B cell (primary cell): ENCODE measurements at places on chromosomes 12 and 14.

DNA sequence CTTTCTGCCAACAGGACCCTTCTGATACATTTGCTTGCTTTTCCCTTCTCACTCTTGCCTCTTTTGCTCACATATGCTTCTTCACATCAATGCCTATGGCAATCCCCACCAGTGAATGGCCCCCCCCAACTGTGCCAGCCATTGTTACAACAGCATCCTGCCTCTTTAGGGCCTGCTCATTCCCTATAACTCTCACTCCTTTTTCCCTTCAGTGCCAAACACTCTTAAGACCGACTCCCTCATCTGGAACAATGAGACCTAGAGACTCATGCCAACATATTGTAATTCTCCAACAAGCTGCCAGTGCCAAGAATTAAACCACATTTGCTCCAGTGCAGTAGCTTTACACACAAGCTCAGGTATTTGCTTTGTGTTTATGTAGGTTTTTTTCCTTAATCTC is 189.0 kb downstream of the SOX5 start:
- no peak for DNase-seq

- DNase-seq: peak; percentile 64
These were observed 10.6 kb downstream of the CEP128 start for GRCh38 chr14:80930836-80931389.

DNA sequence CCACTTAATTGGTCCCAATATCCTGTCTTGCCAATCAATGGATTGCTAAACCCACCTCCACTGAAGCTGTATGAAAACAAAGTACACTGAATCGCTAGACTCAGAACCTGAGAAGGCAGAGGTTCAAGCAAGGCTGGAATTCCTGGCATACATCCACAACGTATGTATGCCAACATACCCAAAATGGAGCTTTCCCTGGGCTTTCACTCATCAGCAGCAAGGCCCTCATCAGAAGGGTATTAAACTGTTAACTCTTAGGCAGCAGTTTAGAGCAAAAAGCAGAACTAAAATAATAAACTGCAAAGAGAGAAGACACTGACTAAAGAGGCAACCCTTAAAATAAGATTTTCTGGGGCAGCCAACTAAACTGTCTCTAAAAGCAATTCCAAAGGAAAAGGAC is 13.6 kb downstream of the MED13L start:
- peak; percentile 23 for DNase-seq

DNA sequence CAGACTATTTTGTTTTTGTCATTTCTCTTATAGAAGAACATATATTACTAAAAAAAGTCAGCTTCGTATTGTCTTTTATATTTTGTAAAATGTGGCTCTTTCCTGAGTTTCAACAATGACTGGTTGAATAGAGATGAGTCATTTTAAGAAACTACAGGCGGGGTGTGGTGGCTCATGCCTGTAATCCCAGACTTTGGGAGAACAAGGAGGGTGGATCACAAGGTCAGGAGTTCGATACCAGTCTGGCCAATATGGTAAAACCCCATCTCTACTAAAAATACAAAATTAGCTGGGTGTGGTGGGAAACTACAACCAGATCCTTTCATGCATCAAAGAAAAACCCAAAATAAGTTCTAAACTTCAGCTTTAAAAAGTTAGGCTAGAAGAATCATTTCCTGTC is 28.8 kb downstream of the HECTD4 start:
- no peak for DNase-seq

DNA sequence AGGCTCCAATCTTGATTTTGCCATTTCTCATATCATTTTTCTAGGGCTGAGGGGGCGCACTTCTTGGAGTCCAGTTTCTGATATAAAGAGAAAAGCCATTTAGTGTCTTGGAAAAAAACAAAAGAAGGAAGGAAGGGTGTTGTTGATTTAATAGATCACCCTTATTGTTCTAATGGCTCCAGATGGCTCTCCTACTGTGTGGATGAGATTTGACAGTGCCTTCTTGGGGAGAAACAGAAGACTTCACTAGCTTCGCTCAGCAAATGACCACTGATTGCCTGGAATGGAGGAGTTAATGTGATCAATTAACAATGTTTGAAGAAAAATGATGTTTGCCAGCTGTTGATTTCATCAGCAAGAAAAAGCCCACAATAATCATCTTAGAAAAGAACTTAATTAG is 216.2 kb downstream of the APAF1 start:
- no peak for DNase-seq

DNA sequence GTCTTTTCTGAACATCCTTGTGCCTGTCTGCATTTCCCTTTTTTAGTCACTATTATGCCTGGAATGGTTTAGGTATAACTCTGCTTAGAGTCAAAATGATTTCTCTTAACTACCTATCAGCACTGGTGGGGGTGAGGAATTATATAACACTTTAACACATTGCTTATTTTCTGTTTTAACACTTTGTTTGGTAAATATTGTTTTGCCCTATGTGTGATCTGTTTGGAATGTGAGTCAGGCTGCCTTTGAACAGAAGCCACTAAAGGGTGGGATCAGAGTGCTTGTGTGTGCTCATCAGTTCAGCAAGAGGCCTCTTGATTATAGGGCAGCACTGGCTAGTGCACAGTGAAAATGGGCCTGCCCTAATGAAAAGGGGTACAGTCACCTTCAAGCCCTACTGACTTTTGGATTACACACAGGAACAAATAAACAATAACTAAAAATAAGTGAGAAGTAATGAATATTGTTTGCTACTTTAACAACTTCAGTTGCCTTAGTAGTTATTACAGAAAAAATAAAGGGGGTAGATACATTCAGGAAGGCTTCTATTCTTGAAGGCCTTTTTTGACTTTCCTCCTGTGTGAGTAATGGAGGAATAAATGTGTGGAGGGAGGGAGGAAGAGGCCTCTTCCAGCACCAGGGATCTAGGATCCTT is 23.2 kb downstream of the NGDN start:
- no peak for DNase-seq

GRCh38 chr14:21264025-21264801 is 5.0 kb downstream of the HNRNPC start:
- DNase-seq: peak; percentile 18

DNA sequence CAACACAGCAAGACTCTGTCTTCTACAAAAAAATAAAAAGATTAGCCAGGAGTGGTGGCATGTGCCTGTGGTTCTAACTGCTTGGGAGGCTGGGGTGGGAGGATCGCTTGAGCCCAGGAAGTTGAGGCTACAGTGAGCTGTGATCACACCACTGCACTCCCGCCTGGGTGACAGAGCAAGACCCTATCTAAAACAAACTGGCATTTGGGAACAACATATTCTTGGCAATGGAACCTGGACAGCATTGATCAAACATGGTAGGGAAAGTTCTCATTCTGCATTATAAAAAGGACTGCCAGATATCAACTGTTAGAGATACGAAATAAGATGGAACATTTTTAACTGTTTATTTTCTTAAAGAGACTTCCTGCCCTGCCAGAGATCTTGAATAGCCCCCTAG is 81.5 kb downstream of the PPP2R5C start:
- DNase-seq: no peak

GRCh38 chr14:89849931-89850330 is 104.6 kb downstream of the EFCAB11 start:
- DNase-seq: no peak

DNA sequence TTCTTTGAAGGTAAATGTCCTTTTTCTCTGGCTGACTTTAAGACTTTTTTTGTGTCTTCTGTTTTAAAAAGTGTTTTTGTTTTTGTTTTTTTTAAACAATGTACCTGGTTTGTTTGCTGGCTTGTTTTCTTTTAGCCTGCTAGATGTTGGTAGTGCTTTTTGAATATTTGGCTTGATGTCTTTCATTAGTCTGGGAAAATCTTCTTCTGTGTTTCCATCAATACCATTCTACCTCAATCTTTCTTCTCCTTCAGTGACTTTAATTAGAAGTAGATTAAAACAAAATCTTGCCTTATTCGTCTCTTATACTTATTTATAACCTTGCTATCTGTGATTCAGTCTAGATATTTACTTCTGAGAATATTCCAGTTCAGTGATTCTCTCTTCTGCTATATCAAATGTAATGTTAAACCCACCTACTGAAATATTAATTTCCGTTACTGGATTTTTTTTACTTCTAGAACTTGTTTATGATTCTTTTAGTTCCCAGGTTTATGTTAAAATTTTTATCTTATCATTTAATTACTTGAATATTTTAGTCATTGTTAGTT is 21.5 kb downstream of the LMNTD1 start:
- no peak for DNase-seq

DNA sequence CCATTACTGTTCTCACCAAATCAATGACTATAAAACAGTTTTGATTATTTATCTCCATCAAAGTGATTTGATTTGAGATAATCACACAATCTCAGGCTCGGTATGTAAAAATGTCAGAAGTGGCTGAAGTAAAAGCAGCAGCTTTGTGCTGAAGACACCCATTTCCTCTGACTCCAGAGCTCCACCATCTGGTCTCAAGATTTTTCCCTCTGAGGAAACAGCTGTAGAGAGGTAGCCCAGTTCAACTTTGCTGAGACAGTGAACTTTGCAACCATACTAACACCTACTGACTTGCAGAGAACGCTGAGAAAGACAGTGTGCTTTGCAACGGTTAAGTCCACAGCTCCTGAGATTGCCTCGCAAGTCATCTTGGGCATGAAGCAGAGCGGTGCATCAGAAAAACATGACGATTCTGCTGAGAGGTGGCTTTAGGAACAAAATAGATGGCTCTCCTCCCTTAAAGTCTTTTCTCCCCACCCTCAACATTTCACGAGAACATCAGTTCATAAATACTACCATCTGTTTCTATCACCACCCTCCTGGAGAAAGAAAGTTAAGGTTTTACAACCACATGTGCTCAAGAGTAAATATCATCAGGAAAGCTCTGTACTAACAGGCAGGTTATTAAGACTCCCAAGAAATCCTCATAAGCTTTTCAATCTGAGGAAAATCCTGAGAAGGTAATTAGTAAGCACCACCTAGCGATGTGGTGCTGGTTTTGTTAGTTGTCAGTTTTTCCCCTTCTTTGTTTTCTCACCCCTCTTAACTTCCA is 34.8 kb downstream of the HIGD1C start:
- DNase-seq: peak; percentile 65

GRCh38 chr12:130080205-130080604 is 82.1 kb upstream of the FZD10 start:
- no peak for DNase-seq
